ENCODE measurements at places on chromosomes 12 and 14. TPM values are rescaled to one million over a fixed set of nuclear protein-coding genes. Genes with fewer than 3 reads are reported as not detected.

- no peak overlapping the region for H3K4me3 ChIP-seq
- H3K27ac ChIP-seq = no peak overlapping the region
- H3K27me3 ChIP-seq = no peaks in the 10 kb centered on the region
- no peaks in the 10 kb centered on the region for H3K36me3 ChIP-seq
- no peak for DNase-seq
Measured at GRCh38 chr14:97180304-97181200, 383.4 kb downstream of the VRK1 start.

DNA sequence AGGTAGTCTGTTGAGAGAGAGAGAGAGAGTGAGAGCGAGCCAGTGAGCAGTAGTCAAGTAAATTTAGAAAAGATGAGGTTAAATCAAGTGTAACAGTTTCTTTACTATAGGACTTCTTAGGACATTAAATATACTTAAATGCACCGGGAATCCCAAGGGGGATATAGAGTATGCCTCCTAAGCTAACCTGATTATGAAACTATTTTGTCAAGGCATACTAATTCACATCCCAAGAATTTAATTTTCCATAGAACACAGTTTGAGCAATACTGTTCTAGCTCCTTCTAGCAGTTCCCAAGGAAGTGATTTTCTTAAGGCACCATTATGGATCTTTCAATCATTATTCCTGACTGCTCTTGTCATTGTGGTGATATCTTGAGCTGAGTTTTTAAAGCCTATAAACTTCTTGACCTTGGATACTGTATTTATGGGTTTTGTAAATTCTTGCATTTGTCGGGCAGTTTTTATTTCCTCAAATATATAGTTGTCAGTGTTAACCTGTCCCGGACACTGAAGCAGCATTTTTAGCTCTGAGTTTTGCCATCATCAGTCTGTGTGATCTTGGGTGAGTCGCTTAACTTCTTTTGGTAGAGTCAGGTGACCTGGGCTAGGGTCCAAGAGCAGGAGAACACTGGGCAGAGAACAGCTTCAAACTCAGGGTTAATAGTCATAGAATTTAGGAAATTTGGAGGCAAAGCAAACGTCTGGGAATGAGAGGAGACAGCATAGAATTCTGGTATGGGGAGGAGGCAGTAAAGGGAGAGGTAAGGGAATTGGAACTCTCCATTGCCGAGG lies 196.5 kb upstream of the FRMD6 start:
- no peak overlapping the region for H3K4me3 ChIP-seq
- H3K4me1 ChIP-seq = no peaks in the 10 kb centered on the region
- no peaks in the 10 kb centered on the region for H3K36me3 ChIP-seq

- DNase-seq = no peak
- H3K27ac ChIP-seq = no peak overlapping the region
- no peaks in the 10 kb centered on the region for H3K27me3 ChIP-seq
- H3K4me1 ChIP-seq = no peaks in the 10 kb centered on the region
Measured at GRCh38 chr14:54638135-54638446, 71.2 kb downstream of the SAMD4A start.

GRCh38 chr14:99055019-99055418 lies 217.0 kb downstream of the BCL11B start:
- H3K27ac ChIP-seq = no peak overlapping the region
- H3K4me3 ChIP-seq = no peak overlapping the region
- no peaks in the 10 kb centered on the region for H3K36me3 ChIP-seq
- DNase-seq = no peak
- H3K4me1 ChIP-seq = no peaks in the 10 kb centered on the region
- no peaks in the 10 kb centered on the region for H3K27me3 ChIP-seq

- H3K4me3 ChIP-seq = no peak overlapping the region
- H3K36me3 ChIP-seq = no peaks in the 10 kb centered on the region
- no peak overlapping the region for H3K27ac ChIP-seq
- H3K4me1 ChIP-seq = peaks cover 3% of the 10 kb centered on the region
- no peaks in the 10 kb centered on the region for H3K27me3 ChIP-seq
Measured at GRCh38 chr14:89625244-89625713, 208.2 kb upstream of the FOXN3 start.

The KRT82 gene
- total RNA-seq = not detected

- H3K27me3 ChIP-seq = no peaks in the 10 kb centered on the region
- DNase-seq = peak; percentile 30
- H3K4me3 ChIP-seq = no peak overlapping the region
Measured at GRCh38 chr14:98173305-98173704, 1098.7 kb downstream of the BCL11B start.

The RFLNA gene
- 44.8 TPM for total RNA-seq

- H3K4me3 ChIP-seq = no peak overlapping the region
- no peak for DNase-seq
- no peaks in the 10 kb centered on the region for H3K27me3 ChIP-seq
- H3K36me3 ChIP-seq = no peaks in the 10 kb centered on the region
- no peak overlapping the region for H3K27ac ChIP-seq
Measured at GRCh38 chr12:121611306-121611705, 15.0 kb upstream of the ORAI1 start.

DNA sequence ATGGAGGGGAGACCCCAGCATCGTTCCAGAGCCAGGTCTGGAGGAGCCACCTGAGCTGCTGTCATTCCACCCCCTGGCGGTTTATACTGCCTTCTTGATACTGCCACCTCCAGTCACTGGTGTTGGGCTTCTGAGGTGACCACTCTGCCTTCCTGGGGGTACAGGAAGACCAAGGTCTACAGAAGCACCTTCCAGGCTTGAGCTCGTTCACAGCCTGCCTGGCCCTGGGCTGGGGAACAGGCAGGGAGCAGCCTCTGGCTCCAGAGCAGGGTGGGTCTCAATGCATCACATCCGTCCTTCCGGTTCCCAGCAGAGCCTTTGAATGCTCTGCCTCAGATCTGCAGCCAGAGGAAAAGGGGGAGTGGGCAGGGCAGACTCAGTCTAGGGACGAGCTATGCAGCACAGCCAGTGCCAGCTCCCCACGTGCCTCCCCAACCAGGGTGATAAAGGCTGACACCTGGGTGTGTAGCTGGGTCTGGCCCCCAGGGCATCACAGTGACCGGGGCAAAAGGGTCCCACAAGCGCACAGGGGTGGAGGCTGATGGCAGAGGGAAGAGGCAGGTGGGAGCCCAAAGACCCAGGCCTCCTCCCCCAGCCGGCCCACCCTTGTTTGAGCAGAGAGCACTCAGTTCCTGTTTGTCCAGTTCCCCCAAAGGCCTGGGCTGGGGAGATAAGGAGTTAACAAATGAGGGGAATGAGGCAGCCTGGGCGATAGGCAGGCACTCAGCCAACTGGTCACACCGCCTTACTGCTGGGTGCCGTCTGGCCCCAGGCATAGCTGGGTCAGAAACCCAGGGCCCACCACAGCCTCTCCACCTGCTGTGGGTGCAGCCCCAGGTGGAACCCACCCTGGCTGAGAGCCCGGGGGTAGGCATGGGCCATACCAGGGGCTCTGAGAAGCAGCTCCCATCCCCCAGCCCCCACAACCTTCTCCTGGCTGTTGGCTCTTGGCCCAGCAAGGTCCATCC lies 17.1 kb downstream of the DEGS2 start:
- peak overlapping the region; percentile 72 for H3K27ac ChIP-seq
- no peak overlapping the region for H3K4me3 ChIP-seq
- DNase-seq = peak; percentile 88
- H3K4me1 ChIP-seq = peaks cover 50% of the 10 kb centered on the region
- H3K27me3 ChIP-seq = no peaks in the 10 kb centered on the region

The MFAP5 gene
- 12.1 TPM for total RNA-seq

The RFX4 gene
- total RNA-seq = not detected

The ADCY4 gene
- 10.2 TPM for total RNA-seq

DNA sequence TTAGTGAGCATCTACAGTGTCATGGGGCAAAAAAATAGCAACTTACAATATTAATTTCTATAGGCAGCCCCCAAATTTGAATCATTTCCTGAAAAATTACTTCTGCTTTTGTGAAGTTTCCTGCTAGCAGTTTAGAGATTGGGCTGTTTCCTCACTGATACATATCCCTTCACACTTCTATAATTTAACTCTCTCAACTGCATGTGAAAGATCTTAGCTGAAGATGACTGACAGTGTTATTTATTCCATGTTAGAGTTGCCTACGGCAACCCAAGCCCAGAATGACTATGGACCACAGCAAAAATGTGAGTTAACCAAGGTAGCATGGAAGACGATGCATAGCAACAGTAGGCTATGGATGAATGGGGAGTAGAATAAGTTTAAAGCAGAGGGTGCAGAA lies at the start of gene KLRG1:
Gene KLRG1, plus strand, starts transcription at position 134 of the 400 bp plus-strand sequence. Its CDS starts 90 bp downstream, at position 224.
- no peaks in the 10 kb centered on the region for H3K4me1 ChIP-seq
- H3K27ac ChIP-seq = no peak within 1 kb of the TSS
- H3K4me3 ChIP-seq = no peak within 1 kb of the TSS
- H3K27me3 ChIP-seq = no peaks in the 10 kb centered on the region
- no peak for DNase-seq

DNA sequence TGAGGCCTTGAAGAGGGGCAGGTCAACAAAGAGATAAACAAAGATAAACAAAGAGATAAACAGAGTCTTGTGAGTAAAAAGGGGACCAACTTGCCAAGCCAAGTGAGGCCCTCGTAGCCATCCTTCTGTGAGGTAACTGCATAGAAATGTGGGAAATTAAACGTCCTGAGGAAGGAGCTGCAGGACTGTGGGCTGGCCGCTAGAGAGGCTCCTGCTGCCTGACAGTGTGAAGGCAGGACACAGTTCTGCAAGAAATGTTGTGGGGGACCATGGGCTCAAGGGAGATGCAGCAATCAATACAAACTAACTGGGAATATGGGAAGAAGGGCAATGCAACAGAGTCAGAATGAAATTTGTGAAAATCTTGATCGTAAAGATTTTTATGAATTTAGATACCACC lies 91.9 kb downstream of the SLC8A3 start:
- no peaks in the 10 kb centered on the region for H3K4me1 ChIP-seq
- H3K27ac ChIP-seq = no peak overlapping the region
- H3K27me3 ChIP-seq = no peaks in the 10 kb centered on the region
- H3K4me3 ChIP-seq = no peak overlapping the region
- H3K36me3 ChIP-seq = no peaks in the 10 kb centered on the region

The OR10G3 gene
- total RNA-seq = not detected

DNA sequence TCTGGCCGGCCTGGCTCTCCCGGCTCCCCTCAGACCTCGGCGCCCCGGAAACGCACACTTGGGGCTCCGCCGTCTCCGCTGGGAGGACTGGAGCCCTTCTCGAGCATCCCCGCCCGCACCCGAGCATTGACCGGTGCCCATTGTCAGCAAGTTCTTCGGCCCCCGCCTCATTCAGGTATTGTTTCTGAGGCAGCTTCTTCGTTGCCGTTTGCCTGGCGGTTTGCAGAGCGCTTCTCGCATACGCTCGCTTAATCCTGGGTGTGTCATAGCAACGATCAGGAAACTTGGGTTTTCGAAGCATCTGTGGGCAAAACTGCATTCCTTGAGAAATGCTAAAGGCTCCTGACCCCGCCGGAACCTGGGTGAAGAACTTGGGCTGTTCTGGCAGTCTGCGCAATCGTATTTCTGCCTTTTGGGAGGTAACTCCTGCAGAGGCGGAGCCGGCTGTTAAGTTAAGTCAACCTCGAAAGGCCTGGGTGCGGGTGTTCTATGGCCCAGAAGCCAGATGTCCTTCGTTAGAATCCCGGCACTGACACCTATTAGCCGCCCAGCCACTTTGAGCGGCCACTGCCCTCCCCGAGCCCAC lies 518 bp downstream of the GSKIP start:
- H3K4me3 ChIP-seq = peak overlapping the region; percentile 78
- H3K36me3 ChIP-seq = no peaks in the 10 kb centered on the region
- no peaks in the 10 kb centered on the region for H3K27me3 ChIP-seq
- H3K27ac ChIP-seq = peak overlapping the region; percentile 95
- peak; percentile 81 for DNase-seq

- H3K36me3 ChIP-seq = no peaks in the 10 kb centered on the region
- H3K27ac ChIP-seq = peak overlapping the region; percentile 65
Measured at GRCh38 chr14:25049093-25049567, 817 bp downstream of the STXBP6 start.

The ALDH2 gene
- 240 TPM for total RNA-seq

DNA sequence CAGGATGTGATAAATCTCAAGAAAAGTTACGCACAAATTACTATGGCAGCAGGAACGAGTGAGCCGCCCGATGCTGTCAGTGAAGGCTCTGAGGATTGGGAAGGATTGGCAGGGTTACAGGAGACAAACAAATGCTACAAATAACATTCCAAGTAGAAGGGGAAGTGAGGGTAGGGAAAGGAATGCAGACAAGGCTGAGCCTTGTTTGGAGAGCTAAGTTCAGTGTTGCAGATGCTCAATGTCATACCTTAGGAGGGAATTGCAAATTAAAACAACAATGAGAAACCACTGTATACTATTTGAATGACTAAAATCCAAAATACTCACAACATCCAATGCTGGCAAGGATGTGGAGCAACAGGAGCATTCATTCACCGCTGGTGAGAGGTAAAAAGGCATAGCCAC lies 1.3 kb downstream of the CLEC9A start:
- no peak for DNase-seq
- H3K4me1 ChIP-seq = no peaks in the 10 kb centered on the region
- no peaks in the 10 kb centered on the region for H3K36me3 ChIP-seq
- no peak overlapping the region for H3K4me3 ChIP-seq

The FGD4 gene
- 38.4 TPM for total RNA-seq

The GPR135 gene
- 0.61 TPM for total RNA-seq

The ANO4 gene
- 0.32 TPM for total RNA-seq

The RD3L gene
- total RNA-seq = not detected

The DAO gene
- 2.4 TPM for total RNA-seq

The MDGA2 gene
- not detected for total RNA-seq

The LRRC10 gene
- not detected for total RNA-seq

The SPTB gene
- 0.42 TPM for total RNA-seq

- H3K27me3 ChIP-seq = no peaks in the 10 kb centered on the region
- no peaks in the 10 kb centered on the region for H3K4me1 ChIP-seq
- no peaks in the 10 kb centered on the region for H3K36me3 ChIP-seq
- no peak overlapping the region for H3K4me3 ChIP-seq
- H3K27ac ChIP-seq = no peak overlapping the region
- DNase-seq = no peak
Measured at GRCh38 chr12:63985945-63986344, 141.4 kb downstream of the SRGAP1 start.

DNA sequence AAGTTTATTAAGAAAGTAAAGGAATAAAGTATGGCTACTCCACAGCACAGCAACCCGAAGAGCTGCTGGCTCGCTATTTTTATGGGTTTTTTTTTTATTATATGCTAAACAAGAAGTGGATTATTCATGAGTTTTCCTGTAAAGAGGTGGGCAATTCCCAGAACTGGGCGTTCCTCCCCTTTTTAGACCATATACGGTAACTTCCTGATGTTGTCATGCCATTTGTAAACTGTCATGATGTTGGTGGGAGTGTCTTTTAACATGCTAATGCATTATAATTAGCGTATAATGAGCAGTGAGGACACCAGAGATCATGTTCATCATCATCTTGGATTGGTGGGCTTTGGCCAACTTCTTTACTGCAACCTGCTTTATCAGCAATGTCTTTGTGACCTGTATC lies 372.5 kb downstream of the ZFP36L1 start:
- no peaks in the 10 kb centered on the region for H3K4me1 ChIP-seq
- no peak overlapping the region for H3K27ac ChIP-seq
- H3K36me3 ChIP-seq = no peaks in the 10 kb centered on the region
- no peak overlapping the region for H3K4me3 ChIP-seq
- DNase-seq = no peak
- H3K27me3 ChIP-seq = no peaks in the 10 kb centered on the region

- no peak overlapping the region for H3K4me3 ChIP-seq
- no peak overlapping the region for H3K27ac ChIP-seq
- no peaks in the 10 kb centered on the region for H3K27me3 ChIP-seq
- no peaks in the 10 kb centered on the region for H3K4me1 ChIP-seq
- DNase-seq = no peak
Measured at GRCh38 chr14:50792051-50792477, 38.9 kb downstream of the NIN start.

- H3K27ac ChIP-seq = no peak overlapping the region
- H3K4me1 ChIP-seq = no peaks in the 10 kb centered on the region
- H3K27me3 ChIP-seq = no peaks in the 10 kb centered on the region
- no peak for DNase-seq
Measured at GRCh38 chr12:18696971-18697602, 40.7 kb downstream of the PLCZ1 start.

The TMEM120B gene
- 3.9 TPM for total RNA-seq

All from colonic mucosa (tissue), 4 donors.